H4 (cell line): ENCODE measurements at places on chromosomes 5 and 9. TPM values are rescaled to one million over a fixed set of nuclear protein-coding genes. Genes with fewer than 3 reads are reported as not detected.
A peak's percentile ranks its signal among the peaks of the same experiment; 100 is the strongest.

GRCh38 chr5:141050622-141051520 is at the start of gene PCDHB1:
TSS of gene PCDHB1 (plus strand) at chr5:141051374. CDS start at chr5:141051471, 97 bp downstream.
- DNase-seq: no peak

GRCh38 chr5:62333250-62333794 is 27.3 kb downstream of the KIF2A start:
- DNase-seq: no peak

DNA sequence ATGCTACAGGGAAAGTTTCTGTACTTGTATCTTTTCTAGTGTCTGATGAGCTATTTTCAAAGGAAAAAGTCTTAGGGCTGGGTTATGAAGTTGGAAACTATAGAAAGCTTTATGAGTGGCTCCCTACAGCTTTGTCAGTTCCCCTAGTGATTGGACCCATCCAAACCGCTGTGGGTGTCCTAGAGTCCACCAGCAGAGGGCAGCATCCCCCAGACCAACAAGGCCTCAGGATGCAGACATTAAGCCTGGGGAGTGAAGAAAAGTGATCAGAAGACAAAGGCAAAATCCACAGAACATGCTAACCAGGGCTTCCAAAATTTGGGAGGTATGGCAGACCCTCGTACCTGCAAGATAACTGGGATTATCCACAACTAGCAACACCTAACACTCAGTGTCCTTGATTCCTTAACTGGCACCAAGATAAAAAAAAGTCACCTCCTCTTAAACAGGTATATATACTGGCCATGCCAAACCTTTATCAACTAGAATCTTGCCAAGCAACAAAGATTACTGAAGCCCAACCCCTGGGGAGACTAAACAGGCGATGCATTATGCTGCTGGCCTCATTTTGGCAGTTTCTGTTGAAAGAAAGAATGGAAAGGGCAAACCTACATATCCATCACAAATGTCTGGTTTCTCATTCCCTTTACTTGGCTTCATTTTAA is 110.4 kb upstream of the NR5A1 start:
- peak; percentile 73 for DNase-seq

DNA sequence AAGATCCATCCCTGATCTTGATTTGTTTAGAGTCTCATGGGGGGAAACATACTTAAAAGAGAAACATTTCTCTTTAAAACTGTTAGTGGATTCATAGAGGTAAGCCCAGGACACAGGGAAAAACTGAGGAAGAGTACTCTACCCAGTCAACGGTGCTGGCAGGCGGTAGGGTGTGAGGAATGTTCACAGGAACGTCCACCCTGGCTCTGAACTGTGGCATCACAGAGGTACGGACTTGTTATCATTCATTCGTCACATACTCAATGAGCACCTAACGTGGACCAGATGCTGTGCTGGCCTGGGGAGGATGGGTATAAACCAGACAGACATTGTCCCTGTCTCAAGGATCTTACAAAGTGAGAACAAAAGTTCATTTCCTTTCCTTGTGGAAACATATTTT is 18.8 kb upstream of the PPARGC1B start:
- DNase-seq: no peak

The PCDHA1 gene
- 0.45 and 0.56 TPM in 2 replicates for total RNA-seq

The EMB gene
- total RNA-seq: not detected in 2 replicates

- peak; percentile 89 for DNase-seq
Observed at GRCh38 chr9:76374783-76375559, 19.3 kb downstream of the RFK start.

The ARL10 gene
- 0.02 TPM in 1 of 2 replicates, not detected in the other for total RNA-seq

The CDHR2 gene
- not detected in 2 replicates for total RNA-seq

GRCh38 chr9:69190863-69191181 is 16.7 kb downstream of the TJP2 start:
- DNase-seq: no peak

The MARVELD2 gene
- total RNA-seq: 0.08 and 0.12 TPM in 2 replicates

The PCDHA4 gene
- 0.02 and 0.04 TPM in 2 replicates for total RNA-seq

GRCh38 chr5:169029661-169030274 is 271.2 kb downstream of the SLIT3 start:
- peak; percentile 16 for DNase-seq

The NKD2 gene
- total RNA-seq: 0.43 and 2.8 TPM in 2 replicates

GRCh38 chr5:115725522-115725921 is 90.9 kb downstream of the CDO1 start:
- DNase-seq: no peak

- no peak for DNase-seq
Observed at GRCh38 chr9:4073371-4073770, 226.5 kb downstream of the GLIS3 start.

DNA sequence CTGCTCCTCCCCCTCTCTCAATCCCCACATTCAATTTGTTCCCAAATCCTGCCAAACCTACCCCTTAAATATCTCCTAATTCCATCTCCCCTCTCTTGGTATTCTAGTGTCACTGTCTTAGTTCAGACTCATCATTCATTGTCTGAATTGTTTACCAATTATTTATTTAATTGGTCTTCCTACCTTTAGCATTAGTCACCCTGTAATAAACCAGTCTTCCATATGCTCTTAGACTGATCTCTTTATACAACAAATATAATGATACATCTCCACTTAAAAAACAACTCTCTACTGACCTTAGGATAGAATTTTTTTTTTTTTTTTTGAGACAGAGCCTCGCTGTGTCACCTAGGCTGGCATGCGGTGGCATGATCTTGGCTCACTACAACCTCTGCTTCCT is 51.4 kb downstream of the RFK start:
- no peak for DNase-seq

DNA sequence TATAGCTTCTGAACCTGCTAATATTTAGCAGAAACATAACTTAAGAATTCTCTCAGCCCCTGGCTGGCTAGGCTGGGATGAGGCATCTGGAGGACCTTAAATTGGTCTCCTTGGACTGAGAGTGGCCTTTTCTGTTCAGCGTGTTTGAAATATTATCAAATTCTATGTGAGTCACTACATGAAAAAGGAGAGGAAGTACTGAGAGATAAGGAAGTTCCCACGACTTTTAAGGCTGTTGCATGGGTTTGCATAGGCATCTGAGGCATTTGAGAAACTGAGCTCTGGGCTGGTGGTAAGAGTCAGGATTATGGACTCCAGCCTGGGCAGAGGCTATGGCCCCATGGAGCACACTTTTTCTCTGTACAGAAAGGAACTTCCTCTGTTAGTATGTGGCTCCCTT is 816.2 kb upstream of the GRAMD2B start:
- no peak for DNase-seq

- DNase-seq: no peak
Observed at GRCh38 chr5:64944868-64945267, 176.1 kb downstream of the CWC27 start.

The SELENOP gene
- total RNA-seq: 64.2 and 68.9 TPM in 2 replicates

The SRA1 gene
- 64.6 and 72.6 TPM in 2 replicates for total RNA-seq

DNA sequence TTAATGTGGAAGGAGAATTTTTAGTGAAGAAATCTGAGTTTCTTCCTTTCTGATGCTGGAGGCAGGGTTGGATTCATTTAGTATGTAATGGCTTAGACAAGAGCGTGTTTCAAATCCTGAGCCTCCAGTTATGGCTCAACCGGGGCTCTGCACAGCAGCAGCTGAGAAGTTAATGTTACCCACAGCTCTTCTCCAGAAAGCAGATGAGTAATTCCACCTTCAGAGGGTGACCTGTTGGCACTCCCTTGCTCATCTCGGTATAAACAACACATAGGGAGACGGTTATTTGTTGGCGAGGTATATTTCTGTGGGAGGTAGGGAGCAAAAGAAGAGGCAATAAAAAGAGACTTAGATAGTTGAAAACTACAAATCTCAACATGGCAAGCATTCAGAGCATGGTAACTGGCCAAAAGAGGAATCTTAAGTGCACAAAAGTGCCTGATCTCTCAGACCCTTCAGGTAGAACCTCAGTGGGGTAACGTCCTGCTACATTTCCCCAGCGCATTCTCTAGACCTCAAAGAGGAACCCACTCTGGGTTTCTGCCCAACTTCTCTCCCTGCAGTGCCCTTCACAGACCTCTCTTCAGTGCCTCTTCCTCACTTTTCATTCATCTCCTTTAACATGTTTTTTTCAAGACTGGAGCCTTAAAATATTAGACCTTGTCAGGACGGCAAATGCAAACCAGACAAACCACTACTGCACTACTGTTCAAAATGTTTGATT is 417.5 kb upstream of the ADAMTSL1 start:
- DNase-seq: no peak

DNA sequence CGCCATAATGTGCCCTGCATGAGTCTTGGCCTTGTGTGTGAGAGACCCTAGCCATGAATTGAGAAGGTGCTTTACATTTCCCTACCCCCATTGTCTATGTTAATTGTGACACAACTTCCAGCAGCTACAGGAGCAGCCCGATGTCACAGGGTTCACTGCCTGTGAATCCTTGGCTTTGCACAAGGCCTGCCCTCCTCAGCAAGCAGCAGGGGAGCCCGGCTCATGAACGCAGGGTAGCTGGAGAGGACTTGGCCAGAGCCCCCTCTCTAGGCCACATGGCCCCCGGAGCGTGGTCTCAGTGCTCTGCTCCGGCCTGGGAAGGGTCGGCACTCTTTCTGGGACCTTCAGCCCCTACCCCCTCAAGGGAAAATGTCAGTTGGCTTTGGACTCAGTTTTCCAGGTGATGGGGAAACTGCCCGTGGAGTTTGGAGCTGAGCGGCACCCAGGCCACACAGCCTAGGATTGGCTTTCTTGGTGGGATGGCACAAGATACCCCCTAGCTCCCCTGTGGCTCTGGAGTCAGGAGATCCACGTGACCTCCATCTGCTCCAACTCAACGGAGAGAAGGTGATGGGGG is 160.8 kb downstream of the DAB2IP start:
- no peak for DNase-seq

The ELAVL2 gene
- total RNA-seq: 6.2 and 35.2 TPM in 2 replicates

The PCA3 gene
- not detected in 2 replicates for total RNA-seq

DNA sequence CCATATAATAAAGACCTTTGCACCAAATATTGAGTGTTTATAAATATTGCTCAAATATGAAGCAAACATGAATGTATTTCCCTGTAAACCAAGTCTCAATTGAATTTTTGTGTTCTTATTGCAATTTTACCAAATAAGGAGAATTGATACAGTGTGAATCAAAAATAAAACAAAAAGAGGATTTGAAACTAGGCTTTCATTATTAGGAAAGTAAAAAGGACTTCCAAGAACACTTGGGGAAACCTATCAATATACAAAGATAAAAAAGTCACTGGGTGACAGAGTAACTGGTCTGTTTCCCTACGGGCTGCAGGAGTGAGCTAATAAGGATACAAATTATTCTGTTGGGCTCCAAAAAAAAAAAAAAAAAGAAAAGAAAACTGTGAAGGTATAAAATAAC is 44.8 kb upstream of the SNX2 start:
- DNase-seq: no peak

The TRPM3 gene
- total RNA-seq: 0.06 and 0.14 TPM in 2 replicates

- no peak for DNase-seq
Observed at GRCh38 chr5:30994176-30994575, 199.3 kb upstream of the CDH6 start.

- DNase-seq: peak; percentile 27
Observed at GRCh38 chr5:143775258-143775657, 36.7 kb upstream of the HMHB1 start.

The PLAC8L1 gene
- not detected in 2 replicates for total RNA-seq

DNA sequence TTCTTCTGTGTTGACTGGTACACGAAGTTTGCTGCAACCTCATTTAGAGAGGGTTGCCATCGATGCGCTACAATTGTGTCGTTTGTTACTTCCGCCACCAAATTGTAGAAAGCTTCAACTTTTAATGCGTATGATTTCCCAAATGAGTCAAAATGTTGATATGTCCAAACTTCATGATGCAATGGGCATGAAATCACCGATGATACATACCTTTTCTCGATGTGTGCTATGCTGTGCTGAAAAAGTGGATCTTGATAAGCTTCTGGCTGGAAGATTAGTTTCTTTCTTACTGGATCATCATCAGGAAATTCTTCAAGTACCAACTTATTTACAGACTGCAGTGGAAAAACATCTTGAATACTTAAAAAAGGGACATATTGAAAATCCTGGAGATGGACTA is 65.7 kb downstream of the TMEM38B start:
- DNase-seq: no peak

The TLX3 gene
- not detected in 2 replicates for total RNA-seq

- no peak for DNase-seq
Observed at GRCh38 chr5:10731913-10732312, 29.1 kb downstream of the DAP start.

GRCh38 chr5:39624268-39624886 is 199.6 kb upstream of the DAB2 start:
- DNase-seq: peak; percentile 57

DNA sequence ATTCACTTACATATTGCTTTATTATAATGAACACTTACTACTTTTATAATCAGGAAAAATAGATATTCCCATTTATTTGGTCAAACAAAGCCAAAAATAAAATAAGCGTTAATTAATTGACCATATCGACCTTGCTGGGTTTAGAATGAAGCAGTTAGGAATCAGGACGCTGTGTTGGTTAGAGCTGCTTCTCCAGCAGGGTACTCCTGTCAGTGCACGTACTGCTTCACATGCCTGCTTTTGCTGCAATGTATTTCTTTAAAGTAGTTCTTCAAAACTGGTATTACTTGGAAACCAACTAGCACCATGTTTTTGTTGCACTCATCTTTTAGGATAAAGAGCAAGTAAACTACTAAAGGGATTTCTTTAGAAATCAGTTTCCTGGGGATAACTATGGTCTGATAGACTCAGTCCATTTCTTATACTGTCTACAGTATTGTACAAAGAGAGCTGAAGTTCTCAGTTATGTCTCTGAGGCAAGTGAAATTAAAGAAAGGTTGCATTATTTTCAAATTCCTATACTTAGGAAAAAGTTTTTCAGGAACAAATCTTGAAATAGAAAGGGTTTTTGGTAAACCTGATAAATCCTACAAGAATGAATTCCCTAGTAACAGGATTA is 6.8 kb upstream of the TRMO start:
- no peak for DNase-seq

GRCh38 chr5:29321591-29321990 is 1871.9 kb upstream of the CDH6 start:
- no peak for DNase-seq

DNA sequence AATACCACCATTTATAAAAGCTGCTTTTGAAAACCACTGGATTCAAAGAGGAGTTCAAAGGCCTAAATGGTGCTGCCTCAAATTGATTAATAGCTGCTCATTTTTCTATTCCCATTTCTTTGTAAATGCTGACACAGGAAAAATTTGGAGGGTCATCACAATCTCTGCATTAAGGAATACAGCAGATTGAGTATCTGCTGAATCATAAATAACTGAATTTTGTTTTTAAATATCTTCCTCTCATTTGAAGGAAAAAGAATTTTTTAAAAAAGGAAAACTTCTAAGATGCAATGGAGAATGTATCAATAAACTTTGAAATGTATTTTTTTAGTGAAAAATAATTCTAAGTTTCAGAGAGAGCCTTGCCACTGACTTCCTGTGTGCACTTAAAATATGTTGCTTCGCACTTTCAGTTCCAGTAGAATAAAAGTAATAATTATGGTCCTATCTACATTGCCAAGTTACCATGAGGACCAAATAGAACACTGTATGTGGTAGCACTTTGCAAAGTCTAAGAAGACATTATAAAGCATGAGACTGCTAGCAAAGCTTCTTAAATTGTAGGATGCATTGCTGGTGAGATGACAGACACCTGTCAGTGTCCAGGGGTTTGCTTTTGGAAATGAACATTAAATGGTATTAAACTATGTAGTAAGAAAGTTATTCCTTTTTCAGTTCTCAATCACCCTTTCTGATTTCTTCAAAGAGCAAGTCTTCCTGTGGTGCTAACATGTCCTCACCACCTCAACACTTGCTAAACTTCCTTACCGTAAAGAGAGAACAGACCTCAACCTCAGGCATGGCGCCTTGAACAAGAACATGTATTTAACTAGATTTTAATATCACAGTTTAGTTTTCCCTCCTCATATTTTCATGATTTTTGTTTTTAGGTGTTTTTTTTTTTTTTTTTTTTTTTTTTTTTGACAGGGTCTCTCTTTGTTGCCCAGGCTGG is 555.1 kb downstream of the EBF1 start:
- DNase-seq: no peak

- DNase-seq: no peak
Observed at GRCh38 chr5:121937762-121938161, 24.0 kb upstream of the SRFBP1 start.
